ENCODE measurements at places on chromosomes 1 and 21.

- DNase-seq = peak; percentile 69
Measured at GRCh38 chr21:40143822-40144525, 276.7 kb downstream of the PCP4 start.

GRCh38 chr1:205258719-205259118 lies 31.0 kb downstream of the TMCC2 start:
- DNase-seq = no peak

GRCh38 chr1:63679076-63679475 lies 85.9 kb downstream of the PGM1 start:
- no peak for DNase-seq

DNA sequence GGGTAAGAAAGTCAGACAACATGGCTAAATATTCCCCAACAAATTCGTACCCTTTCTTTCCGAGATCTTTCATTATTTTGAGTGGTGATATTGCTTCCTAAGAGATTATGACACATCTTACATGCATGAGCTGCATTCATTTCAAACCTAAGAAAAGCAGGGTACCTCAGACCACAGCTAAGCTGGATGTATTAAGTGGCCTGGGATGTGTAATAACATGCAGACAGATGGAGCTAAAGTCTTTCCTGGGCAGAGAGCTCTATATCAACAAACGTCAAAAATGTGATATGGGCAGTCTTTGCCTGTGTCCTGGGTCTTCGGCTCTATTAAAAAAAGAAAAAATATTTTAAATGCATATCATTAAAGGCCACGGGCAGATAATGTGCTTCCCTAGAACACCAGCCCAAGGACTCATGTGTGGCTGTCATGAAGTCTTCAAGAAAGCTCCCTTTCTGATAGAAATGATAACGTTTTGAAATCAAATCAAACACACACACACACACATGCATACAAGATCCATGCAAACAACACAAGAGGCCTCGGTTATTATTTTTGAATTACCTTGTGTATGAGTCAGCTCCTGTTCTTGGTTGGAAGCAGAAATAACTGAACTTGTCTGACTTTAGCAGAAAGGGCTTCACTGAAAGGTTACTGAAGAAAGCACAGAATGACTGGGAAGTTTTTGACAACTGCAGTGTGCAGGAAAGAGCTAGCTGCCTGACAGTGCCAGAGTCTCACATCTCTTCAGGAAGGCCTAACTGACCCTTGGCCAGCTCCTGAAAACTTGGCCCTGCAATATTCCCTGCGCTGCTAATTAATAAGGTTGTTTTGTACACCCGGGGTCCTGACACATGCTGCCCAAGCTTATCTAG lies 231.2 kb downstream of the DSCAM start:
- DNase-seq = no peak

- no peak for DNase-seq
Measured at GRCh38 chr1:110125810-110126209, 13.6 kb downstream of the UBL4B start.

DNA sequence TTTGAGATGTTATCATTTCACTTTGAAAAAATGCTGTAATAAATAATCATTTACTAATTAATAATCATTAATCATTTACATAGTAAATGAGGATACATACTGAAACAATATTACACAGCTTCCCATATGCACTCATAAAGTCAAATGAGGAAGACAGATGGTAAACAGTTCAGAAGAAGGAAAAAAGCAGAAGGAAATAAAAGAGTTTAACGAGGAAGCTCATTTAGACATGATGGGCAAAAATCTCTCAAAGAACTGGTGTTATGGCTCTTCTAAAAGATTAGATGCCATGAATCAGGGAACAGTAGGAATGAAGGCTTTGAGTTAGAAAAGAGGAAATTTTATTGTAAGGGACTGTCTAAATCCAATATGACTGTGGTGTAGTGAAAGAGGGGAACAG lies 347.6 kb downstream of the PTPRC start:
- no peak for DNase-seq

GRCh38 chr1:44351289-44351688 lies 3.8 kb downstream of the ERI3 start:
- no peak for DNase-seq

DNA sequence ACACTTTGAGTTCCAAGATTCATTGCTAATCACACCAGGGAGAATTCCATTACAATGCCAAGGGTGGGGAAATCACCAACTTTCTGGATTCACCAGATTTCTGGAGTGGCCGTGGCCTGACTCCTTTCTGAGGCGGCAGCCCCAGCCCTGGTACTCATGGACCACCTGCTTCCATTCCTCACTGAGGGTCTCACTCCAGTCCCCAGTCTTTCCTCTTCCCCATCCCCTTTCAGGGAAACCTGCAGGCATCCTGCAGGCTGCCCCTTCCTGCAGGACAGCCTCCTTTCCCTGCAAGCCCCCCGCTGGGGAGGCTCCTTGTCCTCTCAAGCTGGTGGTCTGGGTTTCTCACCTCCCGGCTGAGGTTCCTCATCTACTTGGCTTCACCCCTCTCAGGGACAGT lies 12.7 kb upstream of the CDK18 start:
- DNase-seq = no peak

GRCh38 chr1:164470996-164471395 lies 88.0 kb upstream of the PBX1 start:
- DNase-seq = no peak

DNA sequence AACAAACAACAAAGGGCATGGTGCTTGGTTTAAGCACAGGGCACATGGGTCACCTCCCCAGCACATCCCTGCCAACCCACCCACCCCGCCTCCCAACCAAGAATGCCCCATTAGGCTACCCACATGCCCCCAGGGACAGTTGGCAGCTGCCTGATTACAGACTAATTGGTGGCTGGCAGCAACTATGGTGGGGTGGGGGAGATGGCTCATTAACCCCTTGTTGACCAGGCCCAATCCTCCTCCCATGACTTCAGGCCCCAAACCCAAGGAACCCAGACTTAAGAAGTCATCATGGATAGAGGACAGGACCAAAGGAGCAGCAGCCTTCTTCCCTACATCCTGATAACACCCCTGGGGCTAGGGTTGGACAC lies 1.3 kb downstream of the RIMS3 start:
- no peak for DNase-seq

DNA sequence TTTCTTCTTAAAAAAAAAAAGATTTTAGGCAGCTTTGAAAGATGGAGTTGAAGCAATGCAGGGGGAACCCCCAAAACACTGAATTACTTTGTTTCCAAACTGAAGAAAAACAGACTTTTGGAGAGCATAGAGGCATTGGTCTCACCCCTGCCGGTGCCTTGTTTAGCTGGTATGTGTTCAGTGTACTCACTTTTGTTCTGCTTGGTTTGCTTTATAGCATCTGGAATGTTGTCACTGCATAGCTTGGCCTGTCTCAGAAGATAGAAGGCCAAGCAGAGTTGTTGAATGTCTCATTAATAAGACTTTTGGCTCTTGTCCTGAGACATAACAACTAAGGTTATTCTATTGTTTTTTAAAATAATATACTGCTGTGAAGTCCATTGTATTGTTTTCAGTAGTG lies 6.9 kb downstream of the THRAP3 start:
- no peak for DNase-seq

DNA sequence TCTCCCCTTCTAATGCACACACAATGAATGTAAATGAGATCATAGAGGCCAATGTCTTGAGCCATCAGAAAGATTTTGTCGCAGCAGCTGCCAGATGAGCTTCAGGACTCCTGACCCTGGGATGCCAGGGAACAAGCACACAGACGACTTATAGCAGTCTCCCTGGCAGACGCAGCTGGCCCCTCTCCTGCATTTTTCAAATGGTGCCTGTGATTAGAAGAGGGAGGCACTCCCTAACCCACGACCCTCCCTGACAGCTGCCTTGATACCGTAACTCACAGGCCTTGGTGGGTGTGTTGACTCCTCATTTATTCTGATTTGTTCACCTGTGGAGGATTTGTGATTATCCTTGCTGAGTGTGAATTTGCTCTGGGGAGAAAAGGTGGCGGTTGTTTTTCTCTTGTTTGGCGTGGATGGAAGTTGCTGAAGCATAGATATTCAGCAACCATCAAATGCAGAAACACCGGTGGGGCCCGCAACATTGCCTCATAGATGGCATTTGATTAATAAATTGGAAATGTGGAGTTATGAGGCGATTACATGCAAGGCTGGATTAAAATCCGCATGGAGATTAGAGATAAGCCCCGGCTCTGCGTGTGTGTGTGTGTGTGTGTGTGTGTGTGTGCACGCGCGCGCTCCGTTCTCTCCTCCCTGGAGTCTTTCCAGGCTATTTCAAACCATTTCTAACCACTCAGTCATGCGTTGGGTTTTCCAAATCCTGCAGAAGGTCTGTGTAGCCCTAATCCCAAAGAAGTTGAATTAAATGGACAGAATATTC lies 2.1 kb upstream of the RD3 start:
- no peak for DNase-seq

GRCh38 chr1:229440851-229441537 lies 7.1 kb upstream of the ACTA1 start:
- no peak for DNase-seq

- DNase-seq = no peak
Measured at GRCh38 chr21:27505516-27505915, 538.6 kb upstream of the ADAMTS5 start.

DNA sequence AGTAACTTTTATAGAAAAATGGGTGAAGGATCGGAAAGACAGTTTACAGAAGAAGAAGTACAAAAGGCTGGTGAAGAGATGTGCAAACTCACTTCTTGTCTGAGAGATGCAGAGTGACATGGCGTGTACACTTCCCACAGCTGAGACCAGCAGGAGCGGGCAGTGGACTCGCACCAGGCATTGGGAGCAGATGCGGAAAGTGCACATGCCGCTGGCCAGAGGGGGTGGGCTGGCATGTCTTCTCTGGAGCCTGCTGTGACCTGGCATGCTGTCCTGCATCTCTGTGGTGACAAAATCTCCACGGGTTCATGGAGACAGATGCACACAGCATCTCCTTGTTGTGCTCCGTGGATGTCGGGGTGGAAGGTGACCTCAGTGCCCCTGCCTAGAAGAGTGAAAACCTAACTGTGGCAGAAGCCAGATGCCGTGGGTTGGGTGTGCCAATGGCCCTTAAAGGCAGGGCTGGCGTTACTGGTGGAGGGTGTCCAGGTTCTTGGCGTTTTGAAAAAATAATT lies 128.6 kb upstream of the COL6A1 start:
- DNase-seq = no peak

- DNase-seq = no peak
Measured at GRCh38 chr1:77313491-77313890, 31.7 kb downstream of the AK5 start.

DNA sequence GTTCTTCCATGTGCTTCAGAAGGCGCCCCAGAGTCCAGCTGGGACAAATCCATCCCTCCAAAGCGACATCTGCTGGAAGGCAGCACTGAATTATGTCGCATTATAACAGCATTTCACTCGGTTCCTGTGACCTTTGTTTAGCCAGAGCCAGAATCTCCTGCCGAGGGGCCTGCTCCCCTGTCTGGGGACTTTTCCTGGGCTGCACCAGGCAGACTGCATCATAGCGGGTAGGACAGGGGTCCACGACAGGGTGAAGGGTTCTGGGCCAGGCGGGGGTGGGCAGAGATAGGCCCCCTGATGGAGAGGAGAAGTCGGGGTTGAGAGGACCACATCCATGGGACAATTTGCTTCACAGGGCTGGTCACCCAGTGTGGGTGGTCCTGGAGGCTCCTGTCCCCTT lies 276.9 kb downstream of the MATN1 start:
- no peak for DNase-seq

- DNase-seq = no peak
Measured at GRCh38 chr1:107704911-107705310, 260.1 kb downstream of the VAV3 start.

DNA sequence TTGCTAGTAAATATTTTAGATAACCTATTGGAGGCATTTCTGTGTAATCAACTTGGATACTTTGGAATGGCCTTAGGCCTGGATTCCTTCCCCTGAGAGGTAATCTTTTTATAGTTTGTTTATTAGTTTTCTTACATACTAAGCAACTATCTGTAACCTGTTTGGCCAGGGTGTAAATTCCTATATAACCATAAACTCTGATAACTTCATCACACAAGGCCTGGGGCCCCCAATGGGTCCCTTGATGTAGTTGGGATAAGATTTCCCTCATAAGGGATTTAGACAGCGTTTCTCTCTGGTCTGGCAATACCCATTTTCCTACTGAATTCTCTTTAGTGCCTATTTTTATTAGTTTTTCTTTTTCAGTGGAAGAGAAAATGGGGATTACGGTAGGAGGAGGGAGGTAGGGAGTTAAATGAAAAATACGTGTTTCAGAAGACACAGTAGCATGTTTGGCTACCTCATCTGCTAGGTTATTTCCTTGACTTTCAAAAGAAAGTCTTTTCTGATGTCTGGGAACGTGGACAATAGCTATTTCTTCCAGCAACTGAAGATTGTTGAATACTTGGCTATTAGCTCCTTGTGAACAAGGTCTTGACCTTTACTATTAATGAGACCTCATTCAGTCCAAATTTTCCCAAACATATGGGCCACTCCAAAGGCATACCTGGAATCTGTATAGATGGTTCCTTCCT lies 7.4 kb upstream of the AADACL3 start:
- DNase-seq = no peak

GRCh38 chr1:77504986-77505385 lies 177.5 kb downstream of the ZZZ3 start:
- DNase-seq = no peak

DNA sequence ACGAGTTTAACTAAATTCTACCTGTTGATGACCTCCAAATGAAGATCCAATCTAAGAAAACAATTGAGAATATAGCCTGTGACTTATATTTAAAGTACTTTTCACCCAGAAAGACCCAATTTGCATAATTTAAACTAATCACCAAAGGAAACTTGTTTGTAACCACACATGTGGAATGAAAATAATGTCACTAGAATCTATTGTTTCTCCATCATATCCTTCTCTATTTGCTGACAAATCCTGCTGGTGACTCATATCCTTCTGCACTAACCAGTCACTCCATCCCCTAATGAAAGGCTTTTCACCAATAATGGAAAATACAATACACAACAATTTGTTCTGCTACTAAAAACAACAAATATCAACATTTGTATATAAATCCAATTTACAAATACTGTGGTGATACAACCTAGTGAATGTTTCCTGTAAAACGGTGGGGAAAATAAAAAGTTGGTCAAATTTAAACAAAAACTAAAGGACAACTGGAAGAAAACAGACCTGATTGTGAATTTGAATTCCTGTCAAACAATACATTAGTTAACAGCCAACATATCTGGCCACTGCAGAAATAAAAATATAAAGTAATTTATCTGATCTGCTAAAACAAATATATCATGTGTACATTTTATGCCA lies 6.5 kb downstream of the PTP4A2 start:
- DNase-seq = no peak

- DNase-seq = no peak
Measured at GRCh38 chr1:67570486-67571143, 114.4 kb upstream of the GADD45A start.

DNA sequence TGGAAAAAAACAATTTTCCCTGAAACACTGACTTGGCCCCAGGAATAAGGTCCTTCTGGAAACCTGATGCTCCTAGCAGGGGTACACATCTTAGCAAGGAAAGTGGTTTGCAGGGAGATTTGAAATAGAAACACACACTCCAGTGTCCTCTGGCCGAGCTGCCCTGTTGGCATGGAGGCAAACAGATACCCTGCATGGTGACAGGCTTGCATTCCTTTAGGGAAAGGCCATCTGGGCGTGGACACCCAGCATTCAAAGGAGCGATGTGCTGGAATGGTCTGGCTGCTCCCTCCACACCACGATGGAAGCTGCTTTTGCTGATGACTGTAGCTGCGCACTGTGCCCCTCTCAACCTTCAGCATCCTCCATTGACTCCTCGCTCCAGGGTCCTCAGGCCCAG lies 41.5 kb upstream of the BCAR3 start:
- DNase-seq = no peak

Data from tibial nerve (tissue), 4 donors.